Activated T-cell treated with anti-CD3 and anti-CD28 coated beads, Interleukin-2, amount 50 U/mL, for 48 hours (primary cell): ENCODE measurements at places on chromosomes 7 and 10.

DNA sequence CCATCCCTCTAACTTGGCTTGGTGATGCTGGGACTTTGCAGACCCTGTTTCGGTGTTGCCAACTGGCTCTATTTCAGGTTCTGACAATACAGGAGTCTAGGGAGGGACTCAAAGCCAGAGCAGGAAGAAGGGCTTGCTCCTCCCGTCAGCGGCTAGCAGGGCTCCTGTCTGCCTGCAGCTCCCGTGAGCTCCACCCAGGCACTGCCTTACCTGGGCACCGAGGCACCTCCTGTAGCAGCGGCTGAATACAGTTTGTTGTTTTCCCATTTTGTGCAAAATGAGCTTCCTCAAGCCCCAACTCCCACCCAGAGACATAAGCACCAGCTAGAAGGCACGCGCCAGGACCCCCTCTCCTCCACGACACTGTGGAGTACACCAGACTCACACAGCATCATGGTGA lies 69.3 kb upstream of the RHEB start:
- DNase-seq = no peak

GRCh38 chr10:88274286-88274685 lies 308.8 kb downstream of the RNLS start:
- DNase-seq = no peak

GRCh38 chr7:10117815-10118214 lies 855.9 kb upstream of the PHF14 start:
- no peak for DNase-seq

DNA sequence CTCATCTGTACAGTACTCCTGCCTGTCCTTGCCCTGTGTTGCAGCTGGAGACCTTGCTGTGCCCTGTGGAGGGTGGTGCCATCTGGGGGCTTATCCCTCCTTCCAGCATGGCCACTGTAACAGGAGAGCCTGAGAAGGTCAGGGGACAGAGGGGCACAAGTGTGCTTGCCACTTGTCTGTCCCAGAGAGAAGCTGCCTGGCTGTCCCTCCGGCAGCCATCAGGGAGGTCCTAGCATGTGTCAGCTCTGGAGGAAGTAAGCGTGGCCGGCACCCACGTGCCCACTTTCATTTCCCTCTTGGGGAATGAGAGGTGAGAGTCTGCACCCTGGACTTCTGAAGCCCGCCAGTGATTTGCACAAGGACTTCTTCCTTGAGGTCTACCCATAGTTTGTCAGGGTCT lies 97.0 kb upstream of the PPIF start:
- no peak for DNase-seq

- no peak for DNase-seq
These were observed 203.9 kb upstream of the PLPP4 start for GRCh38 chr10:120253131-120253530.

GRCh38 chr10:44575601-44576380 lies 190.9 kb upstream of the CXCL12 start:
- no peak for DNase-seq

- DNase-seq = no peak
These were observed 41.9 kb downstream of the ANKMY2 start for GRCh38 chr7:16603633-16604032.

DNA sequence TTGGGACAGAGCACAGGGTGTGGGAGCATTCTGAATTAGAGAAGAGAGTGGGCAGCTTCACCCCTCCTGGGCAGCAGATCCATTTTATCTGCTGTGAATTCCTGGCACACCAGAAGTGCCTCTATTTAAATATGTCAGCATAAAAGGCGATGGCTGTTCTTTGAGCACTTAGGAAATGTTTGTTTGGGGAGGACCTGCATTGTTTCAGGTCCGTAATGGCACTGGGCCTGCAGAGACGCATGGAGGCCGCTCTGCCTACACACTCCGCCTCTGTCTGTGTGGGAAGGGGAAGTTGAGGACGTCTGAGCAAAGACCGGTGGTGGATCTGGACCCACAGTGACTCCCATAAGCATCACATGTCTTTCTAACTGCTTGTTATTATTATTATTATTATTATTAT lies 253.2 kb downstream of the CAMK1D start:
- DNase-seq = no peak

DNA sequence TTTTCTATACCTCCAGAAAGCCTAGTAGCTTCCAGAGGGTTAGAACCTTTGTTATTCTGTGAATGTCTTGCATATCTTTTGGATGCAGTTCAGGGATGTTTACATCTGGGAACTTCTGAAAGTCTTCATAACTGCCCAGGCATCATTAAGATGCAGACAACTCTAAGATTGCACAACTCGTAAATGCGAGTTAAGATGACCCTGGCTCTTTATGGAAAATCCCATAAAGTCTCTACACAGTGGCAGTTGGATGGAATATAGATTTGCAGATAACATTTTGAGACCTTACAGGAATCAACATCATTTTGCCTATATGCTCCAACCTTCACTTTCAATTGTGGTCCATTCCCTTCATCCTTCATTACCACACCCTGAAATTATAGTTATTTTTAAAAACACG lies 151.7 kb downstream of the CREB5 start:
- DNase-seq = no peak

DNA sequence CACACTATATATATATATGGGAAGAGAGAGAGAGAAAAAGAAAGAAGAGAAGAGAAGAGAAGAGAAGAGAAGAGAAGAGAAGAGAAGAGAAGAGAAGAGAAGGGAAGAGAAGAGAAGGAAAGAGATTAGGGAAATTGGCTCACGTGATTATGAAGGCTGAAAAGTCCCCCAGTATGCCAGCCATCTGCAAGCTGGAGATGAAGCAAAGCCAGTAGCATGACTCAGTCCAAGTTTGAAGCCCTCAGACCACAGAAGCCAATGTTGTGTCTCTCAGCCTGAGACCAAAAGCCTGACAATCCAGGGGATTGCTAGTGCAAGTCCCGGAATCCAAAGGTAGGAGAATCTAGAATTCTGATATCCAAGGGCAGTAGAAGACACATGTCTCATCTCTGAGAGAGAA lies 206.3 kb upstream of the PRSS1 start:
- no peak for DNase-seq

GRCh38 chr7:92282221-92282814 lies 36.5 kb downstream of the ANKIB1 start:
- no peak for DNase-seq

DNA sequence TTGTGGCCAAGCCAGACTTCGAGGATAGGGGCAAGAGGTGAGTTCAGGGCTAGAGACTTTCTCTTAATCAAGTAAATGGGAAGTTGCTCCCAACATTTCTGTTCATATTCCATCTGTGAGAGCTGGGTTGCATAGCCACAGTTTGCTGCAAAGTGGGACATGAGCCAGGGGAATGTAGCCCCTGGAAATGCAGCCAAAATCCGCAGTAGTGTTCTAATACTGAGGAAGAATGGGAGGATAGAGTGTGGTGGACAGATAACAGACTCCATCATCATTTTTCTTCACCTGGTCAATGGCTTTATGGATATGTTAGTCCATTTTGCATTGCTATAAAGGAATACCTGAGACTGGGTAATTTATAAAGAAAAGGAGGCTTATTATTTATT lies 177.7 kb downstream of the SKIDA1 start:
- DNase-seq = no peak

DNA sequence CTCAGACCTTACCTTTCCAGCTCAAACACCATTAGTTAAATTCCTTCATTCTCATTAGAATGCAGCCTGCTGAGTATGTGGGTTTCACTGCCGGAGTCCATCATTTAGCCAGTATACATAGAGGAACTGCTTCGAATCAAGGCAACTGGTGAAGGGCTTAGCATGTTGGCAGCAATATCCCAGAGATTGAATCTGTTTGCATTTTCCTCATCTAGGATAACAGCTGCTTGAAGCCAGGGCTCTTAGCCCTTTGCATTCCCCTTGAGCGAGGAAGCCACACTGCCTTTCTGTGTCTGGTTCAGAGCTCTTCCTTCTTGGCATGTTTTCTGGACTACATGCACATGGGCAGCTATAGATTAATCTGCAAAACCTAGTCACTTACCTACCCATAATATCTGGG lies 14.7 kb downstream of the NODAL start:
- no peak for DNase-seq

DNA sequence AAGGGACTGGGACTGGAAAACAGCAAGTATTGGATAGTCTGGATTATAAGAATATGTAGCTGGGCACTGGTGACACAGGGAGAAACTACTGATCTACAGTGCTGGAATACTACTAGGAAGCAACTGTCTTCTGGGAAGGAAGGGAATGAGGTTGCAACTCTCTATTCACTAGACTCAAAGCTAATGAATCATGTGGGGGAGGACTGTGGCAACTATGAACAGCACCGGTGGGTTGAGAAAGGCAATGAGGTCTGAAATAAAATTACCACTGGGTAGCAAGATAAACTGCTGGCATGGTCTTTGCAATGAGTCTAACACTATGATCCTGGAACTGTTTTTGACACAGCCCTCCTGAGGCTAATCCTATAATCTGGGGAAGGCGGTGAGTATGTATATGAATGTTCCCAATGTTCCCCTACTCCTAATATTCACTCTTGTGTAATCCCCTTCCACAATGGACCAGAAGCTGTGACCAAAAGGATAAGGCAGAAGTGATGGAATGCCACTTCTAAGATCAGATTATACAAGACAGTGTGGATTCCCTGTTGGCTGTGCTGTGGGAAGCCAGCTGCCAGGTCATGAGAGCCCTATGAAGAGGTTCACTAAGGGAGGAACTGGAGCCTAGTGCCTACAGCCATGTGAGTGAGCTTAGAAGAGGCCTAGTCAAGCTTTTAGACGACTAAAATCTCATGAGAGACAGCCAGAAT lies 101.3 kb upstream of the DNAJB12 start:
- DNase-seq = no peak

DNA sequence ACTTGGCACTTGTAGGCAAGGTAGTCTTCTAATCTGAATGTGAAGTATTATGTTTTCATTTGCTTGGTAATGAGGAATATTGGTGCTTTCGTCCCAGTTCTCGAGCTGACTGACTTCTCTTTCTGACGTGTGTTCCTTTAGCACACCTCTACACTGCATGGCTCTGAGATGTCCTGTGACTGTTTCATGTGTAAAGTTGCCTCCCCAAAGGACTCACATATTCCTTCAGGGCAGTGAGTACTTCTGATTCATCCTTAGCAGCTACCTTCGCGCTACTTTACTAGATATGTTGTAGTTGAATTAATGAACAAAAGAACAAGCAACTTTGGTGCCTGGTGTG lies 113.7 kb downstream of the EGFR start:
- no peak for DNase-seq

- DNase-seq = no peak
These were observed 192.1 kb upstream of the KLF14 start for GRCh38 chr7:130926001-130926691.

DNA sequence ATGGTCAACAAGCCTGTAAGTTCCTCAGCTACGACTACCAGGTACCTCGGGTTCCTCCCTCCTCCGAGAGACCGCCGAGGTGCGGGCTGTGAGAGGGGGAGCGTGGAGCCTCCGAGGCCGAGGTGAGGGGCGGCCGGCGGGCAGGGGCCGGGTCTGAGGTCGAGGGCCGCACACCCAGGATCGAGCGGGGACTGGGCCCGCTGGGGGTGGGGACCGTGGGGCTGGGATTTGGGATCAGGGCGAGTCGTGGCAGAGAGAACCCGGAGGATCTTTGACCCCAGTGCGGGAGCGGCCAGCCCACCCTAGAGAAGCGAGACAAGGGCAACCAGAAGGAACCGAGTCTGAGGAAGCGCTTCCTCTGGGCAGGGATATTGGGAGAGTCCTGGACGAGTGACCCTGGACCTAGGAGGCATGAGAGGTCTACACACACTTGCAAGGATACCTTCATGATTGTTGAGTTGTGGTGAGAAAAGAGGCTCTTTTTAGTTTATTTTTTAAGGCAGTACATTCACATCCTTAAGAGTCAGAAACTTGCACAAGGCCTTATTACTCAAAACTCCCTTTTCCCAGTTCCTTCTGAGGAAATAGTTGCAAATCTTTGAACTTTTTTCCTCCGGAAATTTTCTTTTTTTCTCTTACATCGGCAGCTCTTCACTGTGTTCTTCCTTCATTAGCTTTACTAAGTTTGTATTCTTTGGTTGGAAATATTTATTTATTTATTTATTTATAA lies 395 bp downstream of the ZNF487 start:
- DNase-seq = no peak

GRCh38 chr7:113267885-113268284 lies 149.5 kb upstream of the SMIM30 start:
- DNase-seq = no peak

DNA sequence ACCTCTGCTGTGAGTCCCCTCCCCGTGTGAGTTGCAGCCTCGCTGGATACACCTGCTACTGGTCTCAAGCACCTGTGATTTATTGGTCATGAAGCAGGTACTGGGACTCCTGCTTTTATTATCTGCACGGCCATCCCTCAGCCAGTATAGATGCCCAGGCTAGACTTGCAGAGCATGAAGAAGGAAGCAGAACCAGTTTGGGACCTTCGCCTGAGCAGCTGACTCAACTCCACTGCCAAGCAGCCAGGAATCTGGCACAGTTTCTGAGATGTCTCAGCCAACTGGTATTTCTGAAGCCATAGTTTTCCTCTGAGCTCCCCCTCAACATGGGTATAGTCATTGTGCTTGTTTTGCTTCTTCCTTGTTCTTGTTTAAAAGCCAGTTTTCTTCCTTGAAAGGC lies 28.0 kb upstream of the SLC39A12 start:
- no peak for DNase-seq

- DNase-seq = no peak
These were observed 38.1 kb downstream of the MKI67 start for GRCh38 chr10:128087884-128088709.

GRCh38 chr10:91215384-91215783 lies 5.1 kb upstream of the PCGF5 start:
- DNase-seq = no peak

- no peak for DNase-seq
These were observed 11.0 kb downstream of the MINDY3 start for GRCh38 chr10:15849316-15849715.

DNA sequence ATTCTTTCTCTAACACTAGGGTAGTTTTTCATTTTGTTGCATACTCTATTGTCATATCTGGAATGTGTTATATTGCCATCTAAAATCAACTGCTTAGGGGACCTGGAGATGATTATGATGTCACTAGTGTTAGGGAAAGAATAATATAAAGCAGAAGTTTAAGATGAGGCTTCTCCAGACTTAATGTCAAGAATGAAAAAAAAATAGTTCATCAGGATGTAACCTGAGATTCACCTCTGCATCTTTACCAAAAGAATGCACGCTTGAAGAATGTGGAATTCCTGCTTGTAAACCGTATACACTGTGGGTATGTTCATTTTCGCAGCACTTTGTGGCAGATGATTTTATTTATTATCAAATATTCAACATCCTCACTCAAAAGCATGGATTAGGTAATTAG lies 184.6 kb downstream of the ST7 start:
- no peak for DNase-seq

- DNase-seq = no peak
These were observed 26.4 kb upstream of the GSDME start for GRCh38 chr7:24783698-24784097.
